Uterus (tissue), 4 donors: ENCODE measurements at places on chromosomes 13 and 19. TPM values are rescaled to one million over a fixed set of nuclear protein-coding genes. Genes with fewer than 3 reads are reported as not detected.

GRCh38 chr19:5038631-5039271 is 69.8 kb downstream of the KDM4B start:
- no peak for DNase-seq

PGLYRP2 gene
- not detected for total RNA-seq

TPTE2 gene
- not detected for total RNA-seq

DNA sequence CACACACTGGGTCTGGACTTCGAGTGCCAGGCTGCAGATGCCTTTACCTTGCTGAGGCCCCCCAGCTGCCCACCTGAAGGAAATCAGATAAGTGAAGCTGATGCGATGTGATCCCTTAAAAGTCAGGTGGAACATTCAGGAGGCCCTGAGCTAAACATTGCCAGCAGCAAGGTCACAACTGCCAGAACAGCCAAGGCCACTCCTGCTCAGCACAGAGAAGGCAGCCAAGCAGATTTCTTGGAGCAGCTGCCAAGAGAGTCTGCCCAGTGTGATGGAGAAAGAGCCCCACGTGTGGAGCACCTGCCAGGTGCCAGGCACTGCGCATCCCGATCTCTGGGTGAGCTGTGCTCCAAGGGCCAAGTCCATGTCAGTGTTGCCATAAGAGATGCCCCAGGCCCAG is 20.6 kb upstream of the UQCRFS1 start:
- no peak for DNase-seq

ZNF793 gene
- 3.1 TPM for total RNA-seq

DNA sequence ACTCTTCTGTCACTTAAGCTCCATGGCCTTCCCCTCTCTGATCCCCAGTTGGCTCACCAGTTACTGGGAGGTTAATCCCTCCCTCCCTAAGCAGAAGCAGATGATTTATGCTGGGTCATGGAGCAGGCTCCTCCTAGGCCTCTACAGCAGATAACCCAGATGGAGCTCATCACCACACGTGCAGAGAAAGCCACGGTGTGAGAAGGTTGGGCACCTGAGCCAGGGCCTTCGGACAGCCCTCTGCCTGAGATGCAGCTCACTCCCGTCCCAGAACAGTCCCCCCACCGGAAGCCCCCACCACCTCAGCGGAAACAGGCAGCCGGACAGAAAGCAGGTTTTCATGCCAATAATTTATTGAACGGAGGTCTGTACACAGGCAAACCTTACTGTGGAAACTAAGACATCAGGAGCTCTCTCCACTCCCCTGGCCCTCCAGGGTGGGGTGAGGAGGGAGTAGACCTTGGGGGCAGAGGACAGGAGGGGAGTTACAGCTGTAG is 9.8 kb downstream of the ZNF526 start:
- no peak for DNase-seq

DNA sequence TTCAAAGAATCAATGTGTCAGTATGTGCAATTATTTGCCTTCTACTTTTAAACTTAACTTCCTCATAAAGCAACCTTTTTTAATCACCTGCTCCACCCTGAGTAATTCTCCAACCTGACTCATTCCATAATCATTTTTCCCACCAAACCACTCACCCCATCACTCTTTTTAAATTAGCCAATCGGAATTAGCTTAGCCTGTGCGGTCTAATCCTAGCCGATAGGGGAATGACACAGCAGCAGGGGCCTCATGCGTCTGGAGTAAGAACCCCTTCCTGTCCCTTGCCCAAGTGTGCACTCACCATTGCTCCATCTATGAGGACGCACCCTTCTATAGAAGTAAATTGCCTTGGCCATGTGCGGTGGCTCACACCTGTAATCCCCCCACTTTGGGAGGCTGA is 27.4 kb upstream of the ZNF83 start:
- DNase-seq: no peak

- DNase-seq: peak; percentile 96
These were observed 10.4 kb upstream of the JUND start for GRCh38 chr19:18291590-18292461.

IGFL2 gene
- total RNA-seq: not detected

DNA sequence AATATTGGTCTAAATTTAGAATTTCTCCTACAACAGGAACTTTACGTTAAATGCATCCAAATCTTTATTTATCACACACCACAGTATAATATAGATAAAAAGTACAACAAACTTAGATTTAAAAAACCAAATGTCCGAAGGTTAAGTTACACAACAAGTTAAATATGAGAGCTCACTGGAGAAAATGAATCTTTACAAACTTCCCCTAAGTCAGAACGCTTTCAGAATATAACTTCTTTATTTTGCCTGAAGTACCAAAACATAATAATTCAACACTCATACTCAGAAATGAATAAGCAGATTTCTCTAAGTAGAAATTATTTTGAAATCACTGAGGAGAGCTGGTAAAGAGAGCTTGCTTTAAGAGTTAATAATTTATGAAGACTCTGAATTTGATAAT is 33.8 kb downstream of the TSC22D1 start:
- no peak for DNase-seq

ACP7 gene
- total RNA-seq: not detected
